ENCODE measurements at places on chromosomes 12 and 14.

- DNase-seq: no peak
Observed at GRCh38 chr14:55715889-55716288, 135.9 kb downstream of the KTN1 start.

DNA sequence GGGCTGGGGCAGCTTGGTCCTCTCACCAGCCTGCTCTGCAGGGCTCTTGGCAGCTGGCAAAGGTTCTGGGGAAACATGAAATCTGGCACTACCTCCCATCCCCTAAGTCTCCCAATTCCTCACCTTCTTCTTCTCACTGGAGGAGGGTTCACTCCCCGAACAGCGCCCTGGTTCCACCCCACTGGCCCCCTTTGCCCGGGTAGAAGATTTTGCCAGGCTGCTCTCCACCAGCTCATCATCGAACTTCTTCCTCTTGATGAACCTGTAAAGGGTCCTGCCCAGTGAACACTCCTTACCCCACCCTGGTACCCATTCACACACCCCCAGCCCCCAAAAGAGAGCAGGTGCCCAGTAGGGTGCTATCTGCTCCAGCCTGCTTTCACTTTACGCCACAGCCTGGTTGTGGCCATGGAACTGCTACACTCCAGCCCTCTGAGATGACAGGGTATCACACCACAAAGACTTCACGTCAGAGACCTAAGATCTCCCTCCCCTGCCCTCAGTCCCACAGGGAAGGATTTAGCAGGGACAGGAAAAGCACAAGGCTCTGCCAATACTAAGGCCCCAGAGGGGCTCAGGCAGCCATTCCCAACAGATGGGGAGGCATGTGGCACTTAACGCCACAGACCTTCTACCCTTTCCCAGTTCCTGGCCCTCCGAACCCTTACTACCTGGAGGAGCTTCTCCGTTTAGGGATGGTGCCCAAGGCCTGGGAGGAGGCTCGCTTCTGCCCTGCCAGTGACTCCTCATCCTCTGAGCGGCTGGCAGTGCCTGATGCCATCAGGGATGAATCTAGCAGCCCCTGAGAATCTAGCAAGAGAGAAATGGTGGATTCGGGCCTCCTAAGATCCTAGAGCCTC lies 2.3 kb downstream of the MCRS1 start:
- no peak for DNase-seq

- DNase-seq: no peak
Observed at GRCh38 chr12:68305278-68305677, 26.9 kb downstream of the MDM1 start.

DNA sequence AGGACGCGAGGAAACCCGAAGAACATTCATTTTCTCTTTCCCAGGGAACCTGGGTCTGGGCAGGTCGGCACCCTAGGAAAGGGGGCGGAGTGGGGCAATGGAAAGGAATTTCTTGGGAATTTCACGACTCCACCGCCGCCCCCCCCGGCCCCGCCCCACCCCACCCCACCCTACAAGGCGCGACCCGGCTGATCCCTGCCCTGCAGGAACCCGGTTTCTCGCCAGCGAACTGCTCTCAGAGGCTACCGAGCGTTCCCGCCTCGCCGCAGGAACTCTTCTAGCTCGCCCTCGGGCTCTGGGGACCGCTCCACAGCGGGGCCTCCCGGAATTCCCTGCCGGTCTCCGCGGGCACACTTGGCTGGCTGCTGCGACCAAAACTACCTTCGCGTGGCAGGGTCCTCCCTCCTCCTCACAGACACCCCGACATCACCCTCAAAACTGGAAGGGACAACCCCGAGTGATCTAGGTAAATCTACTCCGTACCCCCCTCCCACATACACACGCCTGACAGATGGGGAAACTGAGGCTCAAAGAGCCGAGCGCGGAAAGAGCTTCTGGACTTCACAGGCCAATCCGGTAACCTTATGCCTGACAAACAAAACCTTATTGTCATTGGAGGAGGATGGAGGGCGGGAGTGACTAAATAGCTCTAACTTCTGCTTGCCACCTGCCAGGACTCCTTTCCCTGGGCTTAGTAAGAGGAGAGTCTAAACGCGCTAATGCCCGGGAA lies 785 bp upstream of the ACTN1 start:
- peak; percentile 25 for DNase-seq

- no peak for DNase-seq
Observed at GRCh38 chr12:124804011-124804621, 59.5 kb downstream of the SCARB1 start.

Data from stimulated activated CD4-positive, alpha-beta T cell treated with anti-CD3 and anti-CD28 coated beads, Interleukin-15, amount 100 ng/mL, for 24 hours (primary cell).